ENCODE measurements at places on chromosomes 5 and 9.

GRCh38 chr5:132761321-132762240 lies 14.4 kb downstream of the CCNI2 start:
- DNase-seq: no peak

- no peak for DNase-seq
These were observed 48.1 kb downstream of the FNBP1 start for GRCh38 chr9:129994882-129995281.

GRCh38 chr5:37850226-37850865 lies 10.5 kb upstream of the GDNF start:
- no peak for DNase-seq

DNA sequence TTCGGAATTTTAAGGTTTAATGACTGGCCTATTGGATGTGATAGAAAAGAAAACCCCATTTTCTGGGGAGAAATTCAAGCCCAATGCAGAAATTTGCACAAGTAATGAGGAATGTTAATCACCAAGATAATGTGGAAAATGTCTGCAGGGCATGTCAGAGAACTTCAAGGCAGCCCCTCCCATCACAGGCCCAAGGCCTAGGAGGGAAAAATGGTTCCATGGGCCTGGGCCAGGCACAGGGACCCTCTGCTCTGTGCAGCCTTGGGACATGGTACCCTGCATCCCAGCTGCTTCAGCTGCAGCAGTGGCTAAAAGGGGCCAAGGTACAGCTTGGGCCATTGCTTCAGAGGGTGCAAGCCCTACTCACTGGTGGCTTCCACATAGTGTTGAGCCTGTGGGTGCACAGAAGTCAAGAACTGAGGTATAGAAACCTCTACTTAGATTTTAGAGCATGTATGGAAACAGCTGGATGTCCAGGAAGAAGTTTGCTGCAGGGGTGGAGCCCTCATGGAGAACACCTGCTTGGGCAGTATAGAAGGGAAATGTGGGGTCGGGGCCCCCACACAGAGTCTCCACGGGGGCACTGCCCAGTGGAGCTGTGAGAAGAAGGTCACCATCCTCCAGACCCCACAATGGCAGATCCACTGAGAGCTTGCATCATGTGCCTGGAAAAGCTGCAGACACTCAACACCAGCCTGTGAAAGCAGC lies 12.2 kb downstream of the FBXO10 start:
- no peak for DNase-seq

- no peak for DNase-seq
These were observed 13.3 kb upstream of the RNF130 start for GRCh38 chr5:180084638-180085561.

GRCh38 chr5:1526681-1527131 lies 2.9 kb upstream of the LPCAT1 start:
- DNase-seq: no peak

- DNase-seq: no peak
These were observed 9.5 kb downstream of the MVB12B start for GRCh38 chr9:126335837-126336735.

- no peak for DNase-seq
These were observed 23.1 kb downstream of the CXXC5 start for GRCh38 chr5:139671096-139671841.

- no peak for DNase-seq
These were observed 1.6 kb upstream of the HK3 start for GRCh38 chr5:176900780-176901204.

DNA sequence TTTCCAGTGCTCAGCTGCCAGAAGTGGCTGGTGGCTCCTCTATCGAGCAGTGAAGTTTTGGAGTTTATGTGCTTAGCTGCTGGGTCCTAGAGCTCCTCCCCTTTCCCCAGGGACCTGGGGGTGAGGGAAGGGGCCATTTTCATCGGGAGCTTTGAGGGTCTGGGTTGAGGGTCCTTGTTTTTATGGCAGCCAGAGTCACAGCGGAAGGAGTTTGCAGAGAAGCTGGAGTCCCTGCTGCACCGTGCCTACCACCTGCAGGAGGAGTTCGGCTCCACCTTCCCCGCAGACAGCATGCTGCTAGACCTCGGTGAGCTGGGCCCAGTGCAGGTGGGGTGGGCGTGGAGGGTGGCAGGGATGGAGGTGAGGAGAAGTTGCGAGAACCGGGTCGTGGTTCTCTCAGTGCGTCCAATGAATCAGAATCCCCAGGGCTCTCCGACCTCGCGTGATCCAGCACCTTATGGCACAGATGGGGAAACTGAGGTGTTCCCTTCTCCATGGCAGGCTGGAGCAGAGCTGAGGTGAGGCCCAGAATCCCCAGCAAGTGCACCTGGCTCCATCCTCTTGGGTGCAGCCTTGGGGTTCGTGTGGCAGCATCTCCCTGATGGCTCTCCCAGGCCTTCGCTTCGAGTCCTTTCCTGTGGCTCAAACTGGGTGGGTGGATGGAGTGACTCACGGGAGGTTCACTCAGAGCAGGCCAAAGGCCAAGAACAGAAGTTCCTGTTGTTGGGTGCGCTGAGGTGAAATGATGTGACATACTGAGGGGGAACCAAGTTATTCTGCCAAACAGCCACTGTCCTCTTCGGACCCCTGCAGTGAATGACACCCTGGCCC lies 21.7 kb upstream of the DOLPP1 start:
- no peak for DNase-seq

DNA sequence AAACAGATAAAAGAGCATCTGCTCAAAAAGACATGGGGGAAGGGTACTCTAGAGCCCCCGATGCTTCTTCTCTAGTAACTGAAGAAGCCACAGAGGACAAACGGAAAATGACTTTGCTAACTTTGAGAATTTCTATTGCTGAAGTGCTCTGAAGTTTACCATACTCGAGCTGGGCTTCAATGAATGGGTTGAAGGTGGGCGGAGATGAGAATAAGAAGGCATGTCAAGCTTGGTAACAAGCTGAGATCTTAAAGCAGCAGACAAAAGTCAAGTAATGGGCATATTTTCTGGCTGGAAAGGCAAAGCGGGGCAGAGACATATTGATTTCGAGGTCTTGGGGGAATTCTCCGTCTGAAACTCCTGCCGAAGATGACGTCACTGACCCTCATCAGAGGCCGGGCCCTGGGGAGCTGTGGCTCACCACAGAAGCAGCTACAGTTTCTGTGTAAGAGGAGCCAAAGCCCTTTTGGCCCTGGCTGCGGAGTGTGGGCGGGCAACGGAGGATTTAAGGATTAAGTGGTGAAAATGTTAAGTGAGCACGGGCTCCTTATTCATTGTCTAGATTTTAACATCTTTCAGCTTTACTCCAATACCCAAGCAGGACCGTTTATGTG lies 115.8 kb upstream of the SLIT3 start:
- no peak for DNase-seq

DNA sequence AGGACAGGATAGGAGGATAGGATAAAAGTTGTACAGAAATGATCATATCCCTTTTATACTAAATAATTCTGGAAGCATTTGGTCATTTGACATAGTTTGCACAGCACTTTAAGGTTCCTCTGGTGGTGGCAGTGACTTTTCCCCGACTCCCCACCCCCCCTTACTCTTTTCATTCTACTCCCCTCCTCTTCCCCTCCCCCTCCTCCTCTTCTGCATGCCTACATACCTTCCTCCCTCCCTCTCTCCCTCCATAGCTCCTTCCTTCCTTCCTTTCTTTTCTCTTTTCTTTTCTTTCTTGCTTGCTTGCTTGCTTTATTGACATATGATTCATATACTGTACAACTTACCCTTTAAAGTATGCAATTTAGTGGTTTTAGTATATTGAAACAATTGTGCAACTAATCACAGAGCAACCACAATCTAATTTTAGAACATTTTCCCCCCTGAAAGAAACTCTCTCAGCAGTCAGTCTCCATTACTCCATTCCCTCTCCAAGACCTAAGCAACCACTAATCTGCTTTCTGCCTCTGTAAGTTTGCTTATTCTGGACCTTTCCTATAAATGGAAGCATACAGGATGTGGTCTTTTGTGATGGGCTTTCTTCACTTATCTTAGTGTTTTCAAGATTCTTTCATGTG lies 159.0 kb downstream of the HACD4 start:
- no peak for DNase-seq

GRCh38 chr5:1420211-1421195 lies 24.7 kb downstream of the SLC6A3 start:
- DNase-seq: no peak

DNA sequence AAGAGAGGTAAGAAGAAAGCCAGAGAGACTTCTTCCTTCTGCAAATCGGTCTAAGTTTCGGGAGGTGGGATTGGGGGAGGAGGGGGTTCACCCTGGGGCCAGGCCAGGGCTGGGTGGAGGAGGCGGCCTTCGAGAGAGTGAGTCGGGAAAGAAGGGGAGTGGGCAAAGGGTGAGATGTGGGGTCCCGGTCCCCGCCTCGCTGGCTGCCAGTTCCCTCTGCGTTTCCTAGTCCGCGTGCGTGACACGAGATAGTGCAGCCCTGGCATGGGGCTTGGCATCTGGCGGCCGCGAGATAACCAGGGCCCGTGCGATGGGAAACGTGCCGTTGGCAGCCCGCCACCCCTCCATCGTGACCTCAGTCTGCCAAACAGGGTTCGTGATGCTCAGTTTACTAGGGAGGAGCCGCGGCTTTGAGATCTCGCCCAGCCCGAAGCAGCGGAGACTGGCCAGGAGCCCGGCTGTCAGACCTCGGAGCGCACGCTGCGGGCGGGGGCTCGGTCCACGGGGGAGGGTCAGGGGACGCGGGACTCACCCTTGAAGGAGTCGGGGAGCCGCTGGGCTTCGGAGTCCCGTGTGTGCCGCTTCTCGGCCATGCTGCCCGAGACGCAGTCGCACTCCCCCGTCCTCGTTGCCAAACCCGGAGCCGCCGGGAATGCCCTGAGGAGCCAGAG lies at the start of gene STOM:
TSS of gene STOM (minus strand) at position 656 of the 671 bp plus-strand sequence. CDS start at position 593, 63 bp downstream.
- peak; percentile 99 for DNase-seq

GRCh38 chr5:135740475-135740874 lies 94.0 kb upstream of the SLC25A48 start:
- DNase-seq: no peak

DNA sequence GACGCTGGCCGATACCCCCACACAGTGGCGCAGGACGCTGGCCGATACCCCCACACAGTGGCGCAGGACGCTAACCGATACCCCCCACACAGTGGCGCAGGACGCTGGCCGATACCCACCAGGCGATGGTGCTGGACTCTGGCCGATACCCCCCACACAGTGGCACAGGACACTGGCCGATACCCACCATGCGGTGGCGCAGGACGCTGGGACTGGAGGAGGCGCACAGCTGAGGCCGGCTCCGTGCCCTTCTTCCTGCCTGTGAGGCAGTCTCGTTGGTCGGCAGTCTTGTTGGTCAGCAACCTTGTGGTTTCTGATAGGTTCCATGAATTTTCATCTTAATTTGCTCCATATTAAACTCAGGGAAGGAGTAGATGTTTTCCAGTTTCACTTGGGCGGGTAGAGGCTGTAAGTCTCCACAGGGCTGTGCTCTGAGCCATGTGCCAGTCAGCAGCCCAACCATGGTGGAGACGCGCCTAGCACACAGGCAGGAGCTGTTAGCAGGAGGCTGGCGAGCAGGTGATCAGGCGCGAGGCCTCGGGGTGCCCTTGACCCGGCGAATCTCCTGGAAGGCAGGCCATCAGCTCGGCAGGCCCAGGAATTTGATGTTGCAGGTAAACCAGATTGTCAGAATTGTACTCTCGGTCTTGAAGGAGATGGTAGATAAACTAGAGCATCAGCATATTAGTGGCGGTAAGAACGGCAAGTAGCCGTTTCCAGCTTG lies 75.6 kb downstream of the EHMT1 start:
- DNase-seq: no peak

GRCh38 chr9:72800328-72800994 lies 152.4 kb downstream of the ALDH1A1 start:
- no peak for DNase-seq

- no peak for DNase-seq
These were observed 130.6 kb downstream of the KCNIP1 start for GRCh38 chr5:170634256-170634990.

- no peak for DNase-seq
These were observed 57.6 kb downstream of the AHRR start for GRCh38 chr5:378976-379742.

GRCh38 chr9:8943392-8943791 lies 1143.8 kb upstream of the DMAC1 start:
- DNase-seq: no peak

- DNase-seq: no peak
These were observed 105.2 kb downstream of the FRMD3 start for GRCh38 chr9:83432877-83433550.

GRCh38 chr9:131030239-131031004 lies 21.4 kb downstream of the LAMC3 start:
- no peak for DNase-seq

DNA sequence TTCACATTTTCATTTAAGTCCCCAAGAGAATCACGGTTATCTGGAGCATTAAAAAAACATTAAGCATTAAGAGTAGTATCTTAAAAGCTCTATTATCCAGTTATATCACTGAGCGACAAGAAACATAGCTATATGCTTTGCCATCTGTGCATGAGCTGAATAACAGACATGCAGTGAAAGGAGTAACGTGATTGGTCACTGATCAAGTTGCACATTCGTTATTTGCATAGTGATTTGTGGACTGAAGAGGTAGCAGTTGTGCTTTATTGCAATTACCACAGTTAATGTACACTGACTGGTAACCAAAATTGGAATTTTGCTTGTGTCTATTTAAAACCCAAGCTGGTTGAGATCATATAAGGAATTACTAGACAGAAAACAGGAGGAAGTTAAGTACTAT lies 107.4 kb downstream of the MCTP1 start:
- DNase-seq: no peak

- no peak for DNase-seq
These were observed 70.3 kb downstream of the PHF2 start for GRCh38 chr9:93646640-93647178.

DNA sequence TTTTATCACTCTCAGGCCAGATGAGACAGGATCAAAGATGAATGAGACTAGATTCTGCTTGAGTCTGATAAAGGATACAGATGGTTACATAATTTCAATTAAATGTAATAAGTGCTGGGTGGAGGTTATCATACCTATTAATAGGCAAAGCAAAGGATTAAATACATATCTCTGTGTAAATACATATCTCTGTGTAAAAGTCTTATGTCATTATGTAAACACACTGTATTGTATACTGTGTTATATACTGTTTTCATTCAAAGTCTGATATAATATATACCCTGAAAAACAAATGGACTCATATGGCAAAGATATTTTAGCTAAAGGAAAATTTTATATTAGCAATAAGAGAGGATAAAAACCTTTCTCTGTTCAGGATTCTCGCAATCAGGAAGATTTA lies 605.8 kb upstream of the PTGER4 start:
- DNase-seq: no peak

GRCh38 chr5:33637011-33637410 lies 196.2 kb downstream of the TARS1 start:
- DNase-seq: no peak

- peak; percentile 76 for DNase-seq
These were observed 17.7 kb downstream of the RFESD start for GRCh38 chr5:95664204-95664786.
